ENCODE measurements at places on chromosomes 4 and X.

- no peak for DNase-seq
These were observed 1628.9 kb upstream of the AGA start for GRCh38 chr4:179071131-179071530.

DNA sequence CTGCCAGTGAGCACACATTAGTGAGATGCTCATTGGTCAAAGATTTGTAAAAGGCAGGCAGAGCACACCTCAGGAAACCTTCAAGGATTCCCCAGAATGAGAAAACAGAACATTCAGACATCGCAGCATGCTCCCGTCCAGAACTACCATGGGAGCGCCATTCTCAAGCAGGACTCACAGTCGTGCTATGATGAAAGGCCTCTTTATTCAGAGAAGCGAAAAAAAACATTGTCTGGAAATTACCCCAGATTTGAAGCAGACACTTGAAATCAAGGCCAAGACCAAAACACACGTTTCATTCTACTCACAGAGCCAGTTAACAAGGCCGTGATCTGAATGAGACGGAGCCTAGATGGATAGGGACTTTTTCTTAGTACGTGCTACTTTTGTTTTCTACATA is 961.8 kb upstream of the TENM3 start:
- no peak for DNase-seq

GRCh38 chrX:110133735-110134370 is 130.9 kb downstream of the TMEM164 start:
- no peak for DNase-seq

DNA sequence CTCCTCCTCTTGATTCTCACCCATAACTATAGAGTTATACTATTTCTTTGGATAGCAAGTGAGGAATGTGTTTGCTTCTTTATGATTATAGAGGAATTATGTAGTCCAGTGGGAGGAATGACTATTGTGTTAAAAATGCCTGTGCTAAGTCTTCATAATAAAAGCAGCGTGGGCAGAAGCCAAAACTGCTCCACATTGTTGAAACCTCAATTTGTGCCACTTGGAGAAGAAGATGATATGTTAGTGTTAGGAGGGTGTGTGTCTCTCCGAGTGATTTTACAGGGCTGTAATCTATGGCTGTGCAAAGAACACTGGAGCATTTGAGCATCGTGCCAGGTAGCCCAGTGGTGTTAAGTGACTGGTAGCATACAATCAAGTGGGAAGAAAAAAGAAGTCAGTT is 74.3 kb downstream of the FRAS1 start:
- DNase-seq = no peak

DNA sequence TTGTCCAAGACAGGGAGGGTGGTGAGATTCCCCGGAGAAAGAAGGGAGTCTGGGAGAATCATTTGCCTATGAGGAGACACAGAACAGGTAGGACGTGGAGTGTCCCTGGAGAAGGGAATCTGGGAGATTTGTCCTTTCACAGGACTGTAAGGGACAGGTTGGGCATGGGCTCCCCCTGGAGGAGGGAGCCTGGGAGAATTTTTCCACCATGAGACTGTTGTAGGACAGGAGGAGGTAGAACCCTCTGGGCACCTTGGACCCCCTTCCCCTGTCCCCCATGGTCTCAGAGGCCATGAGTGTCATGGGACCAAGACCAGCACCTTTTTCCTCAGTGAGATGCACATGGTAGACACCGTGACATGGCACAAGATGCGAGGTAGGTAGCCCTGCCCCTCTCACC is 2.8 kb downstream of the PORCN start:
- DNase-seq = no peak

DNA sequence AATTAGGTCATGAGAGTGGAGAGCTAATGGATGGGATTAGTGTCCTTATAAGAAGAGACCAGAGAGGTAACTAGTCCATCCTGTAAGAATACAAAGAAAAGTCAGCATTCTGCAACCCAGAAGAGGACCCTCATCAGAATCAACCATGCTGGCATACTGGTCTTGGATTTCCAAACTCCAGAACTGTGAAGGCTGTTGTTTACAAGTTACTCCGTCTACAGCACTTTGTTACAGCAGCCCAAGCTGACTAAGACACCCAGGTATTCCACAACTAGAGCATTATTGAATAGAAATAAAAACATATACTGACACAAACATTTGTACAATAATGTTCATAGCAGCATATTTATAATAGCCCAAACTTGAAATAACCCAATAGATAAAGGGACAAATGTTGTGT is 9.2 kb downstream of the TMEM156 start:
- DNase-seq = no peak

GRCh38 chrX:19514791-19515614 is at the start of gene MAP3K15:
TSS of gene MAP3K15 (minus strand) at chrX:19515508. CDS start at chrX:19515261, 247 bp downstream.
- no peak for DNase-seq

GRCh38 chr4:99507762-99508161 is 3.1 kb upstream of the C4orf17 start:
- no peak for DNase-seq

GRCh38 chrX:39133971-39134370 is 332.7 kb downstream of the MID1IP1 start:
- DNase-seq = no peak

DNA sequence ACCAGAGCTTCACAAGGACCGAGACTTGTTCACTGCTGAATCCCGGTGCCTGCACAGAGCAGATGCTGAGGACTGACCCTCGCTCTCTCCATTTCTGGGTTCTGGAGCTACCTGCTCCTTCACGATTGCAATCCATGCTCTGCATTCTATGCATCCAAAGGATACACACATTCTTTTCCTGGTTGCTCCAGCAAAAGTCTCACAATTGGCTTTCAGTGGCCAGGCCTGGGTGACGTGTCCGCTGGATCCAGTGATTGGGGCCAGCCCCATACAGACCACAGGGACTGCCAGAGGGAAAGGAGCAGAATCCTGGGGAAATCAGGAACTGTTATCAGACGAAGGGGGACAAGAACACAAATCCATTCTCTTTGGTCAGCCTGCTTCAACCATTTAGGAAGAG is 14.9 kb upstream of the CDKN2AIP start:
- no peak for DNase-seq

DNA sequence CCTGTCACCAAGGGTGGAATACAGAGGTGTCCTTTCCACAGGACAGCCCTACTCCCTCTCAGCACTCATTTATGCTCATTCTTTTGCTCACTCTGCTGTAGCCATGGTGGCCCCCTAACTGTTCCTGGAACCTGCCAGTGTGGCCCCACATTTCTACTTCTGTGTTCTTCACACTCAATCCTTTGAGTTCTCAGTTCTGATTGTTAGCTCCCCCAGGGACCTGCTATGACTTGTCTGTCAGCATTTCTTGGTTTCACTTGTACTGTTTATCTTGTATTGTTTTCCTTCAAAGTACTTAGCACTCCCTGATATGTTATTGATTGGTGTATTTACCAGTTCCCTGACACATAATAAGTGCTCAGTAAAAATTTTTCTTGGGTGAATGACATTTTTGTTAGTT is 14.9 kb downstream of the VBP1 start:
- no peak for DNase-seq

- no peak for DNase-seq
These were observed 33.7 kb downstream of the STK32B start for GRCh38 chr4:5084911-5085475.

- DNase-seq = no peak
These were observed 695.0 kb upstream of the HS3ST1 start for GRCh38 chr4:12123707-12124106.

GRCh38 chr4:109315341-109315740 is 12.9 kb upstream of the COL25A1 start:
- DNase-seq = no peak

DNA sequence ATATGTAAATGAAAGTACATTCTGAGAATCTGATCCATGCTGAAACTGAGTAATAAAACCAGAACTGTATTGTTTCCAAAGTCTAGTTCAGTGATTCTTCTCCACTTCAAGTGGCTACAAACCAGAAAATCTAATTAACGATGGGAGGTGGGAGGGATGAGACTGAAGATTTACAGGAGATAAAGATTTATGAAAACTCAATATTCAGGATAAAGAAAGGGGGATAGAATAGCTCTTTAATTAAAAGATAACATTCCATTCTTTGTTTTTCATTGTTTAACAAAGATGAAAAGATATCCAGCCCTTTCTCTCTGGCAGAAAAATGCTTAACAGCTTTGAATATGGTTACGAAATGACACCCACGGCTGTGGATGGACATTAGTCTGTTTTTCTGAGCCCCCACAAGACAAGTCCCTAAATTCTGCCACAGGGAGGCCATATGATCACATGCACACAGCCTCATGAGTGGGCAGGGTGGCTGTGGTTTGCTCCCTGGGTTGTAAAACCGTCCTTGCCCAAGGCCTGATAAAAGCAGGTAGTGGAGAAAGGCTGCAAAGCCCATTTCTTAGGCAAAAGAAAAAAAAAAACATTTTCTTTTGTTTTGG is 36.4 kb downstream of the TMEM150C start:
- DNase-seq = no peak

GRCh38 chrX:107669885-107670628 is 41.7 kb downstream of the PRPS1 start:
- DNase-seq = no peak

- no peak for DNase-seq
These were observed 328.3 kb upstream of the RPS6KA3 start for GRCh38 chrX:20594985-20595384.

DNA sequence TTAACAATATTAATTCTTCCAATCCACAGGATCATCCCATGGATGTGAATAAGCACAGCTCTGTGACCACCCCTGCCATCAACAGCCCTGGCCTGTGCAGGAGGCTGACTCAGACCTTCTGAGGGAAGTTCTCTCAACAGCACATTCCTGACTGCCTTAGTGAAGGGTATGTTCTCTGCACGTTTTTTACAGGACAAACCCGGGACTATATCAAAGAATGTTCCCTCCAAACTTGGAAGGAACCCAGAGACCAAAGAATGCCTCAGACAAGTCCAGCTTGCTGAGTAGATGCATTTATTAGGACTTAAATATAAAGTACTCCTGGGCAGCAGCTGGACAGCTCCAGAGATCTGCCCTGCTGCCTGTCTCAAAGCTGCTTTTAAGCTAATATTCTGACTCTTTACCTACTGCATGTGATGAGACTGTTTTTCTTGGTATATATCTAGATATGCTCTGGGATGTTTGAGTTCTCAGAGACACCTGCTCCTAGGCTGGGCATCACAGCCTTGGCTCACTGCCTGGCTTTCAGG is 1127.8 kb upstream of the PRKX start:
- DNase-seq = no peak

All from tibial artery (tissue), 4 donors.